Esophagus squamous epithelium (tissue), 5 donors: ENCODE measurements at places on chromosomes 5 and 9.

DNA sequence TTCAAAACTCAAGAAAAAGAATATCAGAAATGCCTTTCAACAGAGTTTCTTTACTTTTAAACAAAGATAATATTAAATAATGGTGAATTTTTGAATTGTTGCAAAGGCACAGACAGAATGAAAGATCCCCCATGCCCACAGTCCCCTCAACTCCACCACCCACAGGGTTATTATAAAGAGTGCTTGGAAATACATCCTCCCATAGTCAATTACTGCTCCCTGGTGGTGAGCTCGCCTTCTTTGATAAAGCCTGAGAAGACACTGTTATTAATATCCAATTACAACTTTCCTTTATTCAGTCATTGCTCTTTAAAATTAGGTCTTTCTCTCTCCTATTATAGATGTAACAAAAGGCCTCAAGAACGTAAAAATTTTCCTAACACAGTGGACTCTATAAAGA lies 490.2 kb upstream of the RORB start:
- no peak for DNase-seq

DNA sequence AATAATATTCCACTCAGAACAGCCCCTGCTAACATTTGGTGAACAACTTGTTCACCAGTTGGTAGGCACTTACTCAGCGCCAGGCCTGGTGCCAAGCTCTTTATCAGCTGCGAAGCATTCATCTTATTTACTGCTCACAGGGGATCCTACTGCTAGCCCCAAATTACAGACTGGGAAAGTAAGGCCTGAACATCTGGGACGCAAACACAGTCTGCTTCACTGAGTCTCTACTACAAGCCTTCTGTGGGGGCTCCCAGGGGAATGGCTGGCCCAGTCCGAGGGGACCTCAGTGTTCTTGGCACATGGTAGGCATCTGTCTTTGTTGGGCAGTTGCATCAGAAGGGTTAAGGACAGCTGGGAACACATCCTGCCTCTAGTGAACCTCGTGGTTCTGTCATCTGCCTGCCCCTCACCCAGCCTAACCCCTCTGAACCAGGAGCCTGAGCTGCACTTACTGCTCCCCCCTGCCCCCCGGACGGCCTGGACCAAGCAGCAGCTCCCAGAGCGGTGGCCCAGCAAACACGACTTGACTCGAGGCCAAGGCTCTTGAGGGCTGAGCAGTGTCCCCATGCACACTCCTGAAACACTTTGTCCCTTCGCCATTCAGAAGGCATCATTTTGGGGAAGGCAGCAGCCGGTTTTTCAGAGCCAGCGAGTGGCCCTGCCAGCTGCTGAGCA lies at the start of gene PHYHD1:
Gene PHYHD1, plus strand, starts transcription at position 602 of the 678 bp plus-strand sequence. CDS start 1,342 bp downstream, outside the sequence.
- DNase-seq, result no peak

DNA sequence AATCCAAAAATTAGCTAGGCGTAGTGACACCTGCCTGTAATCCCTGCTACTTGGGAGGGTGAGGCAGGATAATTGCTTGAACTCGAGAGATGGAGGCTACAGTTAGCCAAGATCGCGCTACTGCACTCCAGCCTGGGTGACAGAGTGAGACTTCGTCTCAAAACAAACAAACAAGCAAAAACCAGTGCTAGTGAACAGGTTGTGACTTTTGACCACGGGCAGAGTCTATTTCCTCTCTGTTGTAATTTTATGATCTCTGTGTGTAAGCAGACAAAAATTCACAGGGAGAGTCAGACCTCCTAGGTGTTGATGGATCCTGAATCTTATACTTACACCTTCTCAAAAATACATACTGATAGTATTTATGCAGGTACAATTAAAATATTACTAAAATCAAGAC lies 65.8 kb downstream of the SPEF2 start:
- no peak for DNase-seq

GRCh38 chr9:71853084-71853483 lies 57.9 kb downstream of the ABHD17B start:
- DNase-seq, result no peak

- no peak for DNase-seq
Observed at GRCh38 chr5:102716017-102716416, 39.1 kb upstream of the PAM start.
